ENCODE measurements at places on chromosomes 3 and 15.

DNA sequence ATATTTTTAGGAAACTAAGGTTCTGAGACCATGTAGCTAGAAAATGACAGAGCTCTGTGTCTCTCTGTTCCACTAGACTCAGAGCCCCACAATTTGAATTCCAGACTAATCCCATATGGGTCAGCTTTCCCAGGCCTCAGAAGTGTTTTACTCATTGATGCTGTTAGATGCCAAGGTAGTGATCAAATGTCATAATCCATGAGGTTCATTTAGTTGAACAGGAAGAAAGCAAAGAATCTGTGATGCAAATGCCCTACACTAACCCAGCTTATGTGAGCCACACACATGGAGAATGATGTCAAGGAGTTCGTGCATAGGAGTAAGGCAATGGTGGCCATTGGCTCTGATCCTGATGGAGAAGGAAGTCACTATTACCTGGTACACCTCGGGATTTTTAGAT, 363.4 kb upstream of the RARB start:
- H3K27me3 ChIP-seq: no peaks in the 10 kb centered on the region
- H3K27ac ChIP-seq: no peak overlapping the region
- DNase-seq: no peak
- no peaks in the 10 kb centered on the region for H3K4me1 ChIP-seq

- H3K27ac ChIP-seq: no peak overlapping the region
- H3K27me3 ChIP-seq: no peaks in the 10 kb centered on the region
- no peaks in the 10 kb centered on the region for H3K36me3 ChIP-seq
- H3K4me1 ChIP-seq: peaks cover 7% of the 10 kb centered on the region
- no peak for DNase-seq
- no peak overlapping the region for H3K4me3 ChIP-seq
Measured at GRCh38 chr15:57133127-57133968, 214.9 kb downstream of the TCF12 start.

- no peaks in the 10 kb centered on the region for H3K27me3 ChIP-seq
- no peak for DNase-seq
- no peak overlapping the region for H3K27ac ChIP-seq
Measured at GRCh38 chr3:21942328-21942727, 191.3 kb upstream of the ZNF385D start.

DNA sequence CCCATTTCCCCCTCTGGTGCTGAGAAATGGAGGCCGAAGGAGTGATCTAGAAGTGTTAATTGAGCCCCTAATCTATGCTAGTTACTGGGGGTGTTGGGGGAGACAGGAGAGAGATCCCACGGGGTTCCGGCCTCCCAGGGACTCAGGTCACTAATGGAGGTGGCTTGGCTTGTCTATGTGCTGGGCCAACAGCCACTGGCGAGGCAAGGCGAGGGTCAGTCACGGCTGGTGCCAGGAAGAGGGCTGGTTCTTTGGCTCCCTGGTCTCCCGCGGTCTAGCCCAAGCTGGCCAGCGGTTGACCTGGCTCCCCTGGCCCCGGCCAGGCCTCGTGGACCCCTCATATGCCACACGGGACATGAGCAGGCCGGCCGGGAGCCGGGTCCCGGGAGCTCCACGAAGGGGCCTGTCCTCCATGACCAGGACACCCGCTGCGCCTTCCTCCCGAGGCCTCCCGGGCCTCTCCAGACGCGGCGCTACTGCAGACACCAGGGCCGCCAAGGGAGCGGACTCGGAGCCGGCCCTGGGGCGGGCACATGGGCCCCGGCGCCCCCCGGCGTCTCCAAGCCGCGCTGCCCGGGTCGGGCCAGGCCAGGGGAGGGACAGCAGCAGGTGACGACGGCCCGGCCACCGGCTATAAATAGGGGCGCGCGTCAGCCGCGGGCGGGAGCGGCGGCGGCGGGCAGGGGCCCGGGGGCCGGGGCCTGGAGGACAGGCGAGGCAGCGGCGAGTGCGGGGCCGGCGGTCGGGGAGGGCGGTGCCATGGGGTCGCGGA, at the start of gene ALPK3:
Gene ALPK3 (plus strand): TSS at position 663 of the 772 bp plus-strand sequence. CDS start 97 bp downstream, at position 760.
- peak within 1 kb of the TSS; percentile 39 for H3K4me3 ChIP-seq
- peaks cover 46% of the 10 kb centered on the region for H3K4me1 ChIP-seq
- no peaks in the 10 kb centered on the region for H3K36me3 ChIP-seq
- H3K27me3 ChIP-seq: no peaks in the 10 kb centered on the region
- H3K27ac ChIP-seq: peak within 1 kb of the TSS; percentile 90

DNA sequence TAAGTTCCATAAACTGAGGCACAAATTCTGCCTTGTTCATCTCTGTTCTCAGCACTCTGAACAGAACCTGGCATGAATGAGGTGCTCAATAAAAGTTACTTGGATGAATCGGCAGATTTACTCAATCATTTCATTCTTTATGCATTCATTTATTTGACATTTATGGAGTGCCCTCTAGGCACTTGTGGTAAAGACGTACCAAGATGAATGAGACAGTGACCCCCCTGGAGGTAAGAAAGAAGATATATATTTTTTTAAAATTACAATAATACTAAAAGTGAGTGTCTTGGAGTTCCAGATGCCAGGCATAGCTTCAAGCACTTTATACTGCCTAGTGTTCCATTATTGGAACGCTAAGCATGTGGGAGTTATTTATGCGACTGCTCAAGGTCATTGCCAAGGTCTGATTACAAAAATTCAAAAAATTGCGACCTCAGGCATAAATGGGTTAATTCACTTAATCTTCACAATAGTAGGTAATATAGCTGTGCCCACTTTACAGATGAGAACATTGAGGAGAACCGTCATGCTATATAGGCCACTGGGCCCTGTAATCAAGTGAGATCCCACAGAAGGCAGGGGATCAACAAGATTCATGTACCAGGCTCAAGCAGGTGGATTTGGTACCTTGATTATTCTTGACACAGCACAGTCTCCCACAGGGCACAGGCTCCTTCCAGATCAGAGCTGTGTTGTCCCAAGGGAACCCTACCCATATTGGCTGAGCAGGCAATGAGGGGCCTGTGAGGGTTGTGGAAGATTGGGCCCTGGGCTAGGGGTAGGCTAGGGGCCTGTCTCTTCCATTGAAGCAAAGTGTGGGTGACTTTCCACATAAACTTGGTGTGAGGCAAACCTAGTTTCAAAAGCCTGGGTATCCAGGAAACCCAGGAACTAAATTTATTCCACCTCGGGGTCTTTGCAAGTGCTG, 10.7 kb downstream of the XIRP1 start:
- no peak overlapping the region for H3K4me3 ChIP-seq
- DNase-seq: no peak
- peak overlapping the region; percentile 72 for H3K27ac ChIP-seq
- H3K4me1 ChIP-seq: peaks cover 32% of the 10 kb centered on the region
- H3K36me3 ChIP-seq: no peaks in the 10 kb centered on the region
- no peaks in the 10 kb centered on the region for H3K27me3 ChIP-seq

DNA sequence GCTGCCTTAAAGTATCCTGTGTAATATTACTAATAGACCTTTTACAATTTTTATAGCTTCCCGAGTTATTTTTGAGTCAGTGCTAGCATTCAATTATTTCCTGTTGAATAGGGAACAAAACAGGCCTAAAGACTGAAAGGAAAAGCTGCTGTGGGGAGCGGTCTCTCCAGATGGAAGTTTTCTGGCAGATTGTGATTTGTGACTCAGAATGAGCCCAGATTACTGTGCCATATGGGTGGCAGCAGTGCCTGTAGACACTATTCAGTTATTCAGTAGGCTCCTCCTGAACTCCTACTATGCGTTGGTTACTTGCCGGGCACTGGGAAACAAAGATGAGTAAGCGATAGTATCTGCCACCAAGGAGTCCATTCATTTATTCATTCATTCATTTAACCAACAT, 211.8 kb downstream of the CHST2 start:
- H3K36me3 ChIP-seq: no peaks in the 10 kb centered on the region
- H3K4me3 ChIP-seq: no peak overlapping the region
- H3K27me3 ChIP-seq: no peaks in the 10 kb centered on the region
- peaks cover 15% of the 10 kb centered on the region for H3K4me1 ChIP-seq
- no peak for DNase-seq

DNA sequence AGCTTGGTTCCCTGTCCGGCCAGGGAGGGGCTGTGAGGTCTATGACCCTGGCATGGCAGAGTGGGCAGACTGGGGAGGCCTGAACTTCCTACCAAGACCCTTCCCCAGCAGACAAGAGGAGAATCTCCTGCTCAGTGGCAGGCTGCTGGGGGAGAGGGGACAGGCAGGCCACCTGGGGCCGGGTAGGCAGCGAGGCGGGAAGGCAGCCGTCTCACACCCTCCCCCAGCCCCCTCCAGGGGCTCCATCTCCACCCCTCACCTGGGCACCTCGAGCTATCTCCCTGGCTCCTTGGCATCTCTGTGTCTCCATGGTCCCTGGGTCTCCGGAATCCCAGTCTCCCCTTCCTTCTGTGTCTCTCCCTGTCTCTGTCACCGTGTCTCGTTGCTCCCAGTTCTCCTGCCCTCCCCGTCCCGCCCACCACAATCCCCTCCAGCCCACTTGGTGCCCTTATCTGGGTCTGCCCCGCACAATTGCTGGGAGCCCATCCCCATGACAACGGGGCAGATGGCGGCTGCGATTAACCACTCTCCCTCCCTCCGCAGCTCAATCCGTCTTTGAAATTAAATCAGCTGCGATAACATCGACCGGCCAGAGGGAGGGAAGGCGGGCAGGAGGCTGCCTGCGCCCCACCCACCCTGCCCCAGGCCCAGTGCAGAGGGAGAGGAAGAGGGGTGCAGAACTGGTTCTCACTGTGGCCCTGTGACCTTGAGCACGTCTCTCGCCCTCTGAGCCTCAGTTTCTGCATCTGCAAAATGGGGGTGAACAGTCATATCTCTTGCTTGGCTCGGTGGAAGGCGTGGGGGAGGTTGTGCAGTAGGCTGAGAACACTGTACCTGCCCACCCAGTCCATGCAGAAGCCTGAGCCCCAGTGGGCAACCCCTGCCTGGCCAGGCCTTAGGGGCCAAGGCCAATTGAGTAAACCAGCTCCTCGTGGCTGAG, 9.6 kb downstream of the DNAJB8 start:
- H3K4me3 ChIP-seq: no peak overlapping the region
- DNase-seq: no peak
- no peaks in the 10 kb centered on the region for H3K4me1 ChIP-seq
- H3K27ac ChIP-seq: no peak overlapping the region
- no peaks in the 10 kb centered on the region for H3K27me3 ChIP-seq

DNA sequence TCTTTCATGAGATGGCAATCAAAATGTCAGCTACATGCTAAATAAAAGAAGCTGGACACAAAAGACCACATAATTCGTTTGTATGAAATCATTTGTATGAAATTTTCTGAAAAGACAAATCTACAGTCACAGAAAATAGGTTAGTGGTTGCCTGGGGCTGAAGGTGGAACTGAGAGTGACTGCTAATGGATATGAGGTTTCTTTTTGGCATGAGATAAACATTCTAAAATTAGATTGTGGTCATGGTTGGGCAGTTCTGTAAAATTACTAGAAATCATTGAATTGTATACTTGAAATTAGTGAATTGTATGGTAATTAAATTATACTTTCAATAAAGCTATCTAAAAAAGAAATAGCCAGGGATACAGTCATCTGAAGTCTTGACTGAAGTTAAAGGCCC, 2.7 kb upstream of the DMXL2 start:
- peaks cover 5% of the 10 kb centered on the region for H3K4me1 ChIP-seq
- H3K27ac ChIP-seq: no peak overlapping the region
- H3K27me3 ChIP-seq: no peaks in the 10 kb centered on the region
- H3K36me3 ChIP-seq: no peaks in the 10 kb centered on the region
- DNase-seq: no peak

- peaks cover 28% of the 10 kb centered on the region for H3K36me3 ChIP-seq
- H3K4me3 ChIP-seq: no peak overlapping the region
- H3K27ac ChIP-seq: no peak overlapping the region
- H3K4me1 ChIP-seq: no peaks in the 10 kb centered on the region
- no peak for DNase-seq
- peaks cover 28% of the 10 kb centered on the region for H3K27me3 ChIP-seq
Measured at GRCh38 chr15:73716417-73716816, 32.2 kb downstream of the CD276 start.

DNA sequence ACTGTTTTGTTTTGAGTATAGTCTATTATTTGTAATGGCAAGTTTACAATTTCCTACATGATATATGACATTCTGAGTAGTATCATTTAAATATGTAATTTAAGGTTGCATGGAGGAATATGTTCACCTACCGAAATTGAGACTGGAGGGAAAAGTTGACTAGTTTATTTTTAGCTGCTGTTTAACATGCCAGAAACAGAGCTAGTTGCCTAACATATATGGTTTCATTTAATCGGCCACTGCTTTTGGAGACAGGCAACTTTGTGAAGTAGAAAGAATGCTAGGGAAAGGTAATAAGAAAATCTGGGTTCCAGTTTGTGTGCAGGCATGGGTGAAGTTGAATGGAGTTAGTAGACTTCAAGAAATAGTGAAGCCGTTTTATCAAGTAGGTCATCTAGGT, 342.1 kb upstream of the CBLB start:
- no peaks in the 10 kb centered on the region for H3K27me3 ChIP-seq
- no peaks in the 10 kb centered on the region for H3K36me3 ChIP-seq
- H3K4me1 ChIP-seq: no peaks in the 10 kb centered on the region
- no peak for DNase-seq
- no peak overlapping the region for H3K4me3 ChIP-seq

DNA sequence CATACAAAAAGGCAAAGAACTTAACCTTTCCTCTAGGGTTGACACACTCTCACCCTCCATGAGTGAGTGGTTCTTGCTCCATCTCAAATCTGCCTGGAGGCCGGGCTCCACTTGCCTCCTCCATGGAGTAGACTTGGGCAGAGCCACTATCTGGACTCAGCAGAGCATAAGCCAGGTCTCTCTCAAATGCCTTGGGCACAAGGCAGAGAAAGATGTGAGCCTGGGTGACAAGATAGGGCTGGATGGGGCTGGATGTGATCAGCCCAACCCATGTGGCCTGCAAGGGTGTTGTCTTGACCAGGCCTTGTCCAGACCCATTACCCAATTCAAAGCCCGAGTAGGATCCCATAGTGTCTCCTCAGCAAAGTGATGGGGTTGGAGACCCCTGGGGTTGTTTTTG, 4.2 kb upstream of the RPL29 start:
- H3K4me3 ChIP-seq: no peak overlapping the region
- H3K4me1 ChIP-seq: peaks cover 1% of the 10 kb centered on the region
- H3K27me3 ChIP-seq: no peaks in the 10 kb centered on the region
- no peak overlapping the region for H3K27ac ChIP-seq

- H3K4me1 ChIP-seq: peaks cover 6% of the 10 kb centered on the region
- no peaks in the 10 kb centered on the region for H3K36me3 ChIP-seq
- H3K27me3 ChIP-seq: no peaks in the 10 kb centered on the region
- no peak overlapping the region for H3K4me3 ChIP-seq
Measured at GRCh38 chr3:4419386-4419785, 47.7 kb downstream of the SUMF1 start.

DNA sequence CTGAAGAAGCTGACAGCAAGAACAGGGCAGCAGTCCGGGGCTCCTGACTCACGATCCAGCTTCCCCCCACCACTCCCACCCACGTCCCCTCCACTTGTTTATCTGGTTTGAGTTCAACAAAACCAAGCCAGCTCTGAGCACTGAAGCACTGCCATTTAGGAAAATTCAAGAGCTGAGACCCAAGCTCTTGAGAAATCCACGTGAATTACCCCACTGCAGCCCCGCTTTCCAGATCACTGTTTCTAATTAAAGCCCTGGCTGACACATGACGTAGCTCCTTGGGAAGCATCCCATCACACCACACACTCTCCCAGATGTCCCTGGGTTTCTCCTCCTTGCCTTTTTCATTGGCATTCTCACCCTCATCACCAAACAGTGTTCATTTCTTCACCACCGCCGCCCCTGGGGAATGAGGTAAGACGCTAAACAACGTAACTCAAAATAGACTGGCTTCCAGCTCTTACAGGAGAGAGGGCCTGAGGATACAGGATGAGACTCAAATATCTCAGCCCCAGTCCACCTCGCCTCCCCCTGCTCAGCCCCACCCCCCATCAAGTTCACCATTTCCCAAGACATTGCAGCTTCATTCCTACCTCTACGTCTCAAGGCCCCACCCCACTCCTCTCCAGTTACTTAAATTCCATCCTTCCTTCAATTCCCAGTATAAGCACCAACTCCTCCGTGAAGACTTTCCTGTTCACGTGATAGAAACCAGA, 95.4 kb downstream of the SRGAP3 start:
- no peak for DNase-seq
- no peak overlapping the region for H3K4me3 ChIP-seq
- H3K36me3 ChIP-seq: no peaks in the 10 kb centered on the region

Data from esophagus squamous epithelium (tissue), 5 donors.